ENCODE measurements at places on chromosomes 1 and 21.

DNA sequence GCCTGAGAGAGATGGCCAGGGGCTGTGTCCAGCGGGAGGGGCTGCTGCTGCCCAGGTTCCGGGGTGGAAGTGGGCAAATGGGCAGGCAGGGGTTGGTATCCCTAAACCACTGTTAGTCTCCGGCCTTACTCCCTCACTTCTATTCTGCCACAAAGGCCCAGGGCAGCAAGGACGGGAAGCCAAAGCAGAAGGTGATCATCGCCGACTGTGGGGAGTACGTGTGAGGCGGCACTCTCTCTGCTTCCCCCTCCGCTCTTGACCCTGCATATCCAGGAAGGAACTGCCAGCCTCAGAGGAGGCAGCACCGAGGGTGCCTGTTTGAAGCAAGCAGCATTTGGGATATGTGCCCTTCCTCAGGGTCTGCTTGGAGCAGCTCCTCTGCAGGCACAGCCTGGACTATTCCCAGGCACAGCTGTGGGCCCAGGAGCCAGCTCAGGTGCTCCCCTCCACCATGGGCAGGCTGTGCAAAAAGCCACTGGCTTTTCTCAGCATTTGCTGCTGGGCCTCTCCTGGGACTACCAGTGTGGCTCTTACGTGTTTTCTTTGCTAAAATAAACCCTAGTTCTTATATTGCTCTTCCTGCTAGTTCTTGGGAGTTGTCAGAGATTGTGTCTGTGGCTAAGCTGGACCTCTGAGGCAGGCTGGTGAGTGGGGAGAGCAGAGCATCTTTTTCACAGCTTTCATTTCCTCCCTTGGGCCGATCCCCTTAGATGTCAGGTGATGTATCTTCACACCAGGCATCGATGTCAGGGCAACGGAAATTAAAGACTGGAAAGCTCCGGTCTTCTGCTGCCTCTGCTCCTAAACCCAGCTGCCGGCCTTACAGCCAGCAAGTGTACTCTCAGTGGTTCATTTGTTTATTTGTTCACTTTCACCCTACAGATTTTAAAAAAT, 14.7 kb downstream of the PPIE start:
- DNase-seq = no peak

DNA sequence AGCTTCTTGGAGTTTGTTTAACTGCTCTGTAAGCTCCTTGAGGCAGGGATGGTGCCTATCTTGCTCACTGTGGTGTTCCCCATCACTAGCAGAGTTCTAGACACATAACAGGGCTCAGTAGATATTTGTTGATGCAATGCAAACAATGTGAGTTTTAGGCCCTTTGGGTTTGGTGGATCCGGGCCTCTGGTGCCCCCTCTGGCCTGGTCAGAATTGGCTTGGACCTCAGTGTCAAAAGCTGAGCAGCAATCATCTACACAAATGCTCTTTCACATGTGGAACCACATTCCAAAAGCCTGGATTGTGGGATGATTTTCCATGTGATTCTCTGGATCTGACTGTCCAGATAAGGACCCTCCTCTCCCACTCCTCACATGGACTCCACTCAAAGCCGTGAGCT, 53.4 kb upstream of the BCAR3 start:
- DNase-seq = no peak

GRCh38 chr1:241156231-241156965, 200.6 kb downstream of the RGS7 start:
- no peak for DNase-seq

GRCh38 chr21:45152265-45152746, 77.9 kb downstream of the ADARB1 start:
- peak; percentile 51 for DNase-seq

DNA sequence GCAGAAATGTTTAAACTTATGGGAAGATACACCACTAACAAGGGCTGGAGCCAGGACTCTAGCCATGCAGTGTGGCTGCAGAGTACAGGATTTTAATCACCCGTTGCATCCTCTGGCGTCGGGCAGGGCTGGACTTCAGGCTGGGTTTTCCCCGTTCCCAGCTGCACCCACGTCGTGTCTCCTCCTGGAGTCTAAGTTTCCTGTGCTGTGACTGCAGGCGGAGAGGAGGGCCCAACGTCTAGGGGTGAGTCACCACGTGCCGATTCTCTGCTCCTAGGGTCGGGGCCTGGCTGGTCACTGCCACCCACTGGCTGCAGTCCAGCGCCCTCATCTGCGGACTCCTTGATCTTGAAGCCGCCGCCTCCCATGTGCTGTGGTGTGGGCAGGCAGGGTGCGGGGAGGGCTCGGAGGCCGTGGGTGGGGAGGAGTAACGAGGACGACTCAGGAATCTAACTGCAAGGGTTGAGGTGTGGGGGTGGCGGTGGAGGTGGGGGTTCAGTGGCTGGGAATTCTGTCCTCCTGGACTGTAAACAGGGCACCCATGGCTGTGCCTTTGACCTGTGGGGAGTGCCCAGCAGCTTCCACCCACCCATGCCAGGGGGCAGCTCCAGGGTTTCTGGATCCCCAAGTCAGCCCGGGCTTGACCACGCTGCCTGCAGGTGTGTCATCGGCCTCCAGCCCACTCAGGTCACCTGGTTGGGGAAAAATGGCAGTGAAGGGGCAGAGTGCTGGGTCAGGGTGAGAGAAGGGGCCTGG, 77.8 kb downstream of the ALPL start:
- DNase-seq = no peak

GRCh38 chr1:31900790-31901189, 37.4 kb downstream of the PTP4A2 start:
- no peak for DNase-seq

DNA sequence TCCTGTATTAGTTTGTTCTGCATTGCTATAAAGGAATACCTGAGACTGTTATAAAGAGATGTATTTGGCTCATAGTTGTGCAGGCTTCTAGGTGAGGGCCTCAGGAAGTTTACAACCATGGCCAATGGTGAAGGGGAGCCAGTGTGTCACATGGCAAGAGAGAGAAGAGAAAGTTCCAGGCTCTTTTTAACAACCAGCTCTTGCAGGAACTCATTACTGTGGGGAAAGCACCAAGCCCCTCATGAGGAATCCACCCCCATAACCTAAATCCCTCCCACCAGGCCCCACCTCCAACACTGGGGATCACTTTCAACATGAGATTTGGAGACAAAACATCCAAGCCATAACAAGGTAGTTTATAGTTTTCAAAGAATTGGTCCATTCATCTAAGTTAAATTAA, 5.0 kb upstream of the MEAF6 start:
- DNase-seq = no peak

DNA sequence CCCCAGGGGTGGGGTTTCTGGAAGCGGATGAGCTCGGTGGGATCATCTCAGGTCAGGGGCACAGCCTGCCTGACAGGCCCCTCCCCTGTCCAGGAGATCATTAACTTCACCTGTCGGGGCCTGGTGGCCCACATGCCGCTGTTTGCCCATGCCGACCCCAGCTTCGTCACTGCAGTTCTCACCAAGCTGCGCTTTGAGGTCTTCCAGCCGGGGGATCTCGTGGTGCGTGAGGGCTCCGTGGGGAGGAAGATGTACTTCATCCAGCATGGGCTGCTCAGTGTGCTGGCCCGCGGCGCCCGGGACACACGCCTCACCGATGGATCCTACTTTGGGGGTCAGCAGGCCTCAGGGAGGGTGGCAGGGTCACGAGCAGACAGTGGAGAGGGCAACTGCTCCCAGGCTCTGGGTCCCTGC, 8.4 kb downstream of the HCN3 start:
- no peak for DNase-seq

DNA sequence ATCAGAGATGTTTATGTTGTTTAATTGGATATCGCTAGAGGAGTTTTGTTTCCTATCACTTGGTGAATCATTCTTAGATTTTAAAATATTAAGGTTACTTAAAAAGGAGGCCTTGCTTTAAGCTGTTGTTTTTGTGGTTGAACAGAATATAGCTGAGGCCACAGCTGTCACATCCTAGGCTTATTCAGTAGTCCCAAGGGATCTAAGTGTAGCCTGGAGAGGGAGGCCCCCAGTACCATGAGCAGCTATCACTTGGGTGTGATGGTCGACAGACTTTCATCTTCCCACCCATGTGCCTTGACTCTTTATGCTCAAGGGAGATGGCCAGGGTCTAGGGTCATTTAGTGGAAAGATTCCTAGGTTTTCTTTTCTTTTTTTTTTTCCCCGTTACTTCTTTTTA, 278.7 kb downstream of the HHAT start:
- DNase-seq = no peak

- no peak for DNase-seq
Observed at GRCh38 chr1:66696771-66697170, 55.5 kb upstream of the DYNLT5 start.

- no peak for DNase-seq
Observed at GRCh38 chr1:7010534-7011200, 225.4 kb downstream of the CAMTA1 start.

GRCh38 chr1:10975567-10976326, 36.7 kb upstream of the TARDBP start:
- no peak for DNase-seq

- DNase-seq = no peak
Observed at GRCh38 chr1:152933196-152933595, 13.8 kb upstream of the SPRR5 start.

DNA sequence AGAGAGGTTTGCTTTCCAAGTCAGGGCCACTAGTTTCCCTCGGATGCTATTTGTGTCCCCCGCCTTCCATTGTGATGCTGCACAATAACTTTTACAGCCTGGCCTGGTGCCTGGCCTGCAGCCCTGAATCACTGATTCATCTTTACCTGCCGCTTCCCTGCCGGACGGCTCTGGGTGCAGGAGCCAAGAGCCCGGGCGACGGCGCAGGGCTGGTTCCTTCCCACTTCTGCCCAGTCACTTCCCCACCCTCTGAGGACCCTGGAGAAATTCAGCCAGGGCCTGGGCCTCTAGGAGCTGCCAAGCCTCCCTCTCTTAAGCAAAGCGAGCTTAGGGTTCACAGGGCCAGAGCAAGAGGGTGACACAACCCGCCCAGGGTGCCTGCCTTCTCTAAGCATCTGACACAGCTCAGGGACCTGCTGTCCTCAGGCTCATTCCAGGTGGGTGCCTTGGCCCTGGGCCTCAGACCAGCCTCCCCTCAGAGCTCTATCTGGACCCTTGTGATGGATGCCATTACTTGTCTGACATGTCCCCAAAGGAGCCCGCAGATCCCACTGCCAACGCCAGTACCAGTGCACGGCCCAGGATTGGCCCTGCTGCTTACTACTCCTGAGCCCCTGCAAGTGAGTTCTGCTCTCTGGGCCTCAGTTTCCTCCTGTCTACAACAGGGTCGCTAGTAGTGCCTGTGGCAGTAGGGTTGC, 381.0 kb upstream of the VAMP3 start:
- DNase-seq = no peak

DNA sequence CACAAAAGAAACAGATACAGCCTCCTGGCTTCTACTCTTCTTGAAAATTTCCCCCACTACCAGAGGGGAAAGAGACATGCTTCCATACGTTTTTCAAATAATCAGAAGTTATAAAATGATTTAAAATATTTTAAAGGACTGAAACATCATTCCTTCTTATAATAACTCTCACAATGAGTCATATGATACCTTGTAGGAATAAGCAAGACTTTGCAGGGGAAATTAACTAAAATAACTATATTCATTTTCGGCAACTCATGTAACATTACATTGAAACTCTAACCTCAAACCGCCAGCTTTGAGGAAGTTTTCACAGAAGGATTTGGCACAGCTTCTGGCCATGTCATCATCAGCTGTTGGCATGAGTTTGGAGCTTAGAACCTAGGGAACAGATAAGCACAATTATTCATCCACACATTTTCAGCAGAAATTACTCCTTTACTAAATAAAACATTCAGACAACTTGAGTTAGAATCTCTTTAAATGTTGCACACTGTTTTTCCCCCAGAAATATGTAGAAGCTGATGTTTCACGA, 85.9 kb downstream of the USP24 start:
- no peak for DNase-seq

- DNase-seq = no peak
Observed at GRCh38 chr1:14345946-14346550, 252.4 kb upstream of the KAZN start.

DNA sequence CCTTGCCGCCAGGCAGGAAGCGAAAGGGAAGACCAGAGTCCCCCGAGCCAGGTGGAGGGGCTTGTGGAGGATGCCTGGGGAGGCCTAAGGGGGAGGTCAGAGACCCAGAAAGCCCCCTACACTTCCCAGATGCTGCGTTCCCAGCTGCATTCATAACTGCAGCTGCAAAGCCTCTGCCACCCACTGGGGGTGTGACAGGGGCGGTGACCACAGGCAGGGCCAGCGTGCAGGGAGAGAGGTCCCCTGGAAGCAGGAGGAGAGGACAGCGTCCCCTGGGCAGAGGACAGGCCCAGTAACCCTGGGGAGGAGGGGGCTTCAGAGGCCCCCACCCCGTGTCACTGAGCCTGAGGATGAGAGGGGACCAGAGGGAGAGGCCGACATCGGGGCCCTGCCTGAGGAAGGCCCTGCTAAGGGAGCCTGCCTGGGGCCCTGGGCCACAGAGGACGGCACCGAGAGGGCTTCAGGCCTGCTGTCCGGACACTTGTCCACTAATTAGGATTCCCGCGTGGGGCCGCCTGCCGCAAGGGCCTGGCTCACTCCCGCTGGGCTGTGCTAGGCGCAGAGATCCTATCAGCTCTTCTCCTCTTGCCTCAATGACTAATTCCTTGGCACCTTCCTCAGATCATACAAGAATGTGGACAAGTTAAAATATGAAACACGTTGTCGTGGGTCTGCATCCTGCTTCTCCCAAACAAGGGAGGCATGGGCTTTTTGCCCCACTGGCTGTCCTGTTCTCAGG, 49.1 kb upstream of the CCDC27 start:
- no peak for DNase-seq

DNA sequence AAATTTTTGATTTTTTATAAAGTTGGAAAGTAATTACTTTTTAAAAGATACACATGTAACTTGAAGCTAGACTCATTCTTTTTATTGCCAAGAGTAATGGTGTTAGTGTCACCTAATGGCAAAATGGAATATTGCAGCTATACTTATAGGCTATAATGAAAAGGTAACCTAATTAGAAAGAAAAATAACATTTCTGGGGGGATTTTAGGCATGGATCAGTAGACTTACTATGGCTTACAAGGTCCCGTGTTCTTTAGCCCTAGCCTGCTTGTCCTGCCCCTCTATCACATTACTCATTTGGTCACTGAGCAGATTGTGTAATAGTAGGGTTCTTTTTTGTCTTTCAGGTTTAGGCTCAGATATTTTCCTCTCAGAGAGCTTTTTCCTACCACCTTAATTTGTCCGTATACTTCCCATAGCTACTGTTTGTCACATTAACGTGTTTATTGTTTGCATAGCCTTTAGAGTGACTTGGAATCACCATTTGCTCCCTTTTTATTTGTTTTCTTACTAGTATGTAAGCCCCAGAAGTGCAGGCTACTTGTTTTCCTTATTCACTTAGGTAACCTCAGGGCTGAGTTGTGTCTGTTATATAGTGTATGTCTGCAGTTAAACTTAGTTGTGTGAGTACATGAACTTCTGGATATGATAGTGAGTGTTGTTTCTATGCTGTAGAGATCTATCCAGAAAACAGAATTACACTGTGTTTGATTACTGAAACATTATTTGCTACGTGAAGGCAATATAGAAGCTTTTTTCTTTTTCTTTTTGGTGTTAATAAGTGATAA, 58.7 kb downstream of the RABGAP1L start:
- no peak for DNase-seq

GRCh38 chr1:248849637-248850036, 9.2 kb downstream of the ZNF692 start:
- no peak for DNase-seq

Data from neural crest cell (in vitro differentiated cells).